Activated naive CD4-positive, alpha-beta T cell treated with anti-CD3 and anti-CD28 coated beads, Interleukin-2, amount 50 U/mL, for 16 hours (primary cell): ENCODE measurements at places on chromosomes 4 and X.

GRCh38 chrX:23610495-23610894 is 56.8 kb upstream of the PRDX4 start:
- no peak for DNase-seq

DNA sequence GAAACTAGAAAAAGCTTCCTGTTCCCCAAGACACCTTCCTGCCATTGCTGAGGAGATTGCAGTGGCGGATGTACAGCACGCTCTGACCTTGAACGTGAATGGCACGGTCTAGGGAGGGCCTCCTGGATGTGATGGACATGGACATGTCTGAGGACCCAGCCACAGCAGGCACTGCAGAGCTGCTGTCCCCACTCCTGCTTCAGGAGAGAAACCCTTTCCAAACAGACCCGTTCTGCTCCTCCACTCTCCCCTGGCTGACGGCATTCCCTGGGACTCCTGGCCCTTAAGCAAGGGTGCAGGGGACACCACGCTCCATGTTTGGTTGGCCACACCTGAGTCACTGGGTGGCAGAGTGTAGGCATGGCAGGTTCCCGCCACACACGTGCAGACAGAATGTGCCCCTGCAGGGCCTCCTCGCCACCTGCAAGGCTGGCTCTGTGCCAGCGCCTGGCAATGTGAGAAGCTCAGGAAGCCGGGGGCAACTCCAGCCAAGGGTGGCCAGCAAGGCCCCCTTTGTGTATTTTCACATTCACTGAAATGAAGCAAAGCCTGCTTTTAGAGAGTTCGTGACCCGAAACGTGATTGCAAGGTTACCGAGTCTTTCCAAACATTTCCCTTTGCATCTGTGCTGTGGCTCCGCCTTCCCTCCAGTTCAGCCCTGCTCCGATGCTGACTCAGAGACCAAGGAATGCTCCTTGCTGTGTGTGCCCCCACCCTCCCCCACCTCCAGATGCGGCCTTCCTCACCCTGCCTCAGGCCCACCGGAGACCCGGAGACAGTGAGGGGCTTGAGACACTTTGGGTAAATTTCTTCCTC is 46.1 kb downstream of the HTRA3 start:
- DNase-seq = no peak

DNA sequence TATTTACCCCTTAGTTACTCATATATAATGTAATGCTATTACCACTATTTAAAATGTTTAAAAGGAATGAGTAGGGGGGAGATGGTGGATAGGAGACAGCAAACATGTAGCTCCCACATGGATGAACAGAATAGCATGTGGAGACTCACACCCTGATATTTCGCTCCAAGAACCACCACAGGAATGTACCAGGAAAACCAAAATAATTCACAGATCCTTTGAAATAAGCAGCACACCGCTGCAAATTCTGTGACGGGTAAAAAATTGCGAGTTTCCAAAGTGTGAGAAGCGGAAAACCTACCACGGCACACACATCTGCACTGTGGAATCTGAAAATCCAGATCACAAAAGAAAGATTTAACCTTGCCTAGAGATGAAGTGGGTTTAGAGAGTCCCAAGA is 428.2 kb downstream of the TLL1 start:
- DNase-seq = no peak

GRCh38 chr4:104063341-104063740 is 343.6 kb upstream of the TACR3 start:
- DNase-seq = no peak

- no peak for DNase-seq
Measured at GRCh38 chr4:136750897-136751296, 781.4 kb downstream of the PCDH18 start.

GRCh38 chr4:144575181-144575580 is 70.8 kb upstream of the HHIP start:
- no peak for DNase-seq

- no peak for DNase-seq
Measured at GRCh38 chr4:163941221-163941905, 446.9 kb downstream of the TMA16 start.

DNA sequence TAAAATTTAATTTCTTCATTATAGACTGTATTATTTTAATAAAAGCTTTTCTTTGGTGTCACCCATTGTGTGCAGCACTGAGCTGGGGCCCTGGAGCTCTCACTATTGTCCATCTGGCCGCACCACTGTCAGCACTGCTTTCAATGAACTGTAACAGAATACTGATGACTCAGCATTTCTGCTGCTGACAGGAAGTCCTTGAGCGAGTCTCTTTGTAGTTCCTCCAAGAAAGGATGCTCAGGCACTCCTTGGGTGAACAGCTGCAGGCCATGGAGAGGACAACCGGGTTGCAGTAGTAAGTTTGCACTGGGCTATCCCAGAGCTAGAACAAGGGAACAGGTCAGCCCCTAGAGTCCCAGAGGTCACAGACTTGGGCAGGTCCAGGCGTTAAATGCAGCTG is 81.6 kb downstream of the SORBS2 start:
- no peak for DNase-seq

DNA sequence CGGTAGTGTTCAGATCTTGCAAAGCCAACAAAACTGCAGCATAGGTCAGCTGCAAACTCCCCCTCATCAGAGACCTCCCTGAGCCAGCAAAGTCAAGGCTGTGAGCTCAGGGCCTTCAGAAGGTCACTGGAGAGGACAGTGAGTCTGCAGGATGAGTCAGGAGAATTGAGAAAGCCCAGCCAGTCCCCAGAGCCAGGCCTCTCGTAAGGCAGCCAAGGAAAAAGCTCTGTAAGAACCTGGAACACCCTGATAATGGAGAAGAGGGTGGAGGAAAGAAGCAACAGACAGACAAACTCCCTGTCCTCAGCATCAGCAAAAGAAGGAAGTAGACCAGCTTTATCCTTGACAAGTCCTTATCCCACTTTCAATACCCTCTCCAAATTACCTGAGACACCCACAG is 33.0 kb downstream of the GRIA3 start:
- DNase-seq = no peak

DNA sequence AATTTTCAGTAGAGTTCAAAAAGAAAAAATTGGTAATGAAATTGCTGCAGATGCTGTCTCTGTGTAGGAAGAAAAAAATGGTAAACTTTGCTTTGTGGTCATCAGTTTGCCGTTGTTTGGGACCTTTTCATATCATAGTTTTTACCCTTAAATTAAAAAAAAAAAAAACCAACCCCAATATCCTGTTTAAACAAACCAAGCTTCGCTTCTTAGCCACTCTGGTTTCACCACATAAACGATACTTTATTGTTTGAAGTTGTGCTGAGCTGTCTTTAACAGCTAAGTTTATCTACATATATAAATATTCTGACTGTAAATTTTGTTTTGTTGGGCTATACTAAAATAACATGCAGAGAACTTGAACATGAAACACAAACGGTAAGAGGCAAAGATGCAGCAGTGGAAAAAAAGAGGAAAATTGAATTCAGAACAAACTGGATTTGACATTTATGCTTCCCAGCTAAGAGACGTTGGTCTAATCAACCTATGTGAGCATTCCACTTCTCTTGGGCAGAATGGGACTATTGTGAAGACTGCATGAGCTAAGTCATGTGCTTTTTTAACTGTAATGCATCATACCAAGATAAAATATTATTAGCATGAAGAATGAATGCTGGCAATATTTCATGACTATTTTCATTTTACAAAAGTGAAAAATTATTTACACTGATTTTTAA is 15.7 kb upstream of the H2AZ1 start:
- DNase-seq = no peak

- no peak for DNase-seq
Measured at GRCh38 chrX:53195401-53195800, 29.6 kb downstream of the KDM5C start.

- no peak for DNase-seq
Measured at GRCh38 chr4:108730579-108730978, 32.3 kb downstream of the ETNPPL start.

DNA sequence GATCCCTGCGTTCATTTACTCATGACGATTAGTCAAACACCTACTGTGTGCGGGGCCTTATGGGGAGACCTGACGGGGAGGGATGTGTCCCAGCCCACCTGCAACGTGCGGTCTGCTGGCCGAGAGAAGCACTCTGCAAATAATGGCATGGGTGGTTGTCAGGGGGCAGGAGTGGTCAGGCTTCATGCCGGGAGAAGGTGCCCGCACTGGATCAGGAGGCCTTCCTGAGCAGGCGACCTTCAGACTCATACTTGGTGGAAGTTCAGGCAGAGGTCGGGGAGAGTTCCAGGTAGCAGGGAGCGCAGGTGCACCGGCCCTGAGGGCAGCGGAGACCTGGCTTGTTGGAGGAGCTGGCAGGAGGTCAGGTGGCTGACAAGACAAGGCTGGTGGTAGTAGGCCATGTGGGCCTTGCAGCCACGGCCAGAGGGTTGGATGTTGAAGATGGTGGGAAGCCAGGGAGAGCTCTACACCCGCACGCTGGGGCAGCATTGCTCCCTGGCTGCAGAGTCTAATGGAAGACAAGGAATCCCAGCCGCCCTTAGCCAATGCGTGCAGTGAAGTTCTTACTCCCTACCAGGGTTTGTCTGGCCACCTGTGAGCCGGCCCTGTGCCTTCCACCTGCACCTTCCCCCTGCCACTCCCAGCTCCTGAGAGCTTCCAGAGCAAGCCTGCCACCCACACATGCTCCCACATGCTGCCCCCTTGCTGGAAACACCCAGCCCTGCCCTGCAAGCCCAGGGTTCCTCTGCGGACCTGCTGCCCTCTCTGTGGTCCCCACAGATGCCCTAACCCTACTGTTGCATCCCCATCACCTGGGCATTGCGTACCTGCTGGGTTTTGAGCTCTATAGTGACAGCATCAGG is 97.3 kb downstream of the PSAPL1 start:
- no peak for DNase-seq

- DNase-seq = peak; percentile 18
Measured at GRCh38 chrX:55489314-55490009, at the start of gene USP51. USP51 (minus strand) TSS chrX:55489848; CDS start chrX:55488939, 909 bp downstream.

DNA sequence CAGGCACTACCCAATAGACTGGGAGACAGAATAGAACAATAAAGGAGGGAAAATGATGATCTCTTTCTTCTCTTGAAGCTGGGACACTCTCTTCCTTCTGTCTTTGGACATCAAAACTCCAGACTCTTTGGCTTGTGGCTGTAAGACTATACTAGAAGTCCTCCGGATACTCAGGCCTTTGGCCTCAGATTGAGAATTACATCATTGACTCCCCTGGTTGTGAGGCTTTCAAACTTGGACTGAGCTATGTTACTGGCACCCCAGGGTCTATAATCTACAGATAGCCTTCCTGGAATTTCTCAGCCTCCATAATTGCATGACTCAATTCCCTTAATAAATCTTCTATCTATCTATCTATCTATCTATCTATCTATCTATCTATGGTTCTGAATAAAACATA is 294.2 kb upstream of the CT83 start:
- DNase-seq = no peak

DNA sequence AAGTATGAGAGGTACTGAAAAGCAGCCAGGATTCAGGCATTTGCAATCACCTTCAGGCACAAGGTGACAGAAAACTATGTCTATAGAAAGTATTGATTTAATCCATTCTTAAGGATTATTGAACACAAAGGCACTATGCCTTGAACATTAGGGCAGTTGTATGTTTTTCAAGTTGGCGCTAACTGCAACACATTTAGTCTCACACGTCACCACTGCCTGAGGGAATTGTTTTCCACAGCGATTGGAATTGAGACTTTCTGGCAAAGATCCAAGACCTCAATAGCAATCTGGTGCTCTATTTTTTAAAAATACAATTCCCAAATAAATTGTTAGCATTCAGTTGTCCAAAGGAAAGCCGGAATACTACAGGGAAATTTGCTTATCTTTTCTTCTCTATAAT is 52.7 kb upstream of the FTHL17 start:
- DNase-seq = no peak

DNA sequence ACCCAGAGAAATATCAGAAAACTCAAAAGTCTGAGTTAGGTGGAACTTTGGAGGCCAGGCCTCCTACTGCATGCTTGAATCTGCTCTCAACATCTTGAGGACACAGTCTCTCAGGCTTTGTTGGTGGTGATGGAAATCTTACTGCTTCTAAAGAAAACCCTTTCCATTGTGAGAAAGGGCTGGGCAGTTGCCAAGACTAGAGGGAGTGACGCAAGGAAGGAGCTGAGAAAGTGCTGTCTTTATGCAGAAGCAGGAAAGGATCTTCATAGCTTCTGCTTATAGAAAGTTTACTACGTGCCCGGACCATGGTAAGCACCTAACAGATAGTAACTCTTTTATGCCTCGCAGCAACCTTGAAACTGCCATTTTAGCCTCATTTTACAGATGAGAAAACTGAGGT is 2.4 kb upstream of the CRMP1 start:
- DNase-seq = no peak

- DNase-seq = no peak
Measured at GRCh38 chr4:140088323-140088967, 65.5 kb downstream of the MAML3 start.

- DNase-seq = no peak
Measured at GRCh38 chr4:133186210-133186609, 37.1 kb downstream of the PCDH10 start.

GRCh38 chrX:138710866-138711341 is 613 bp downstream of the FGF13 start:
- no peak for DNase-seq

- no peak for DNase-seq
Measured at GRCh38 chr4:88653371-88653946, 44.2 kb downstream of the NAP1L5 start.

GRCh38 chrX:154751669-154752271 is 893 bp upstream of the GAB3 start:
- DNase-seq = no peak

GRCh38 chrX:97850911-97851310 is 967.2 kb downstream of the RPA4 start:
- DNase-seq = no peak
